ENCODE measurements at places on chromosomes 2 and 18.

DNA sequence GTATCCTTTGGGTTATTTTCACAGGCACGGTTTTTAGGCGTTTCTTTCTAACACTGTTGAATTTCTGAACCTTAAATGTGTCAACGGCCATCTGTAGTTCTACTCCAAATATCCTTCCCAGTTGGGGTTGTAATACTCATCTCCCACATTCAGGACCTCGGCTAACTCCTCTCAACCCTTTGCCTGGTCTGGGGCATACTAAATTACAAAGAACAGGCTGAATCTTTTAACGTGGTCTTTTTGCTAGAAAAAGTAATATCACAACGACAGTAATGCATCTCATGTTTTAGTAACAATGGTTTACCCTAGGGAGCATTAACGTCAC is 2.1 kb downstream of the RPRM start:
- no peak for DNase-seq

DNA sequence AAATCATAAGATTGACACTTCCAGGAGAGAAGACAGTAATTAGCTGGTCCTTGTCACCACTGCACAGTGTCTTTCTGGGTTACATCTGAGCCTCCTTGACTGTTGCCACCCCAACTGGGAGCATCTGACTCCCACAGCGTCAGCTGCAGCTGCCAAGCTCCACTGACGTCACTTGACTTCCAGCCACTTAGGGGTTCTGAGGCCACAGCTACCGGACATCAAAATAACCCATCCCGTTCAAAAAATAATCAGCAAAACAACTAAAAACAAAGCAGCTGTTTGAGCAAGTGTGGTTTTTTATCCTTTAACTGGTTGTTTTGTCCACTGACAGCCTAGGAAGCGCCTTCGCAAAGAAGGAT is 206.5 kb upstream of the AGAP1 start:
- no peak for DNase-seq

- DNase-seq, result no peak
Measured at GRCh38 chr2:197239434-197239833, 71.1 kb downstream of the ANKRD44 start.

DNA sequence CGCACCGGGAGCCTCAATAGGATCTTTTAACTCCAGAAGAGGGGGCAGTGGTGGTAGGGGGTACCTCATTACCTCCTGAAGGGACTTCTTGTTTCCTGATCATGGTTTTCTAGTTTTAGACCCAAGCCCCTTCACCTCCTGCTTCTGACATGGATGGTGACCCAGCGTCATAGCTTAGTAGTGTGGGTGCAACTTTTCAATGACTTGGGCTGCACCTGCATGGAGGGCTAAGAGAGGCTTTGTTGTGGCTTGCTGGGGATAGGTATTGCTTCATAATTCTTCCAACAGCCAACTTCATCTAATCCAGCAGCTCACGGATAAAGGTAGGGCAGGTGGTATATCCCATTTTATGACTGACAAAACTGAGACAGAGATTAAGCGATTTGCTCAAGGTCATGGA is 3.0 kb downstream of the SLC1A4 start:
- DNase-seq, result no peak

GRCh38 chr2:30626397-30626796 is 179.4 kb downstream of the LCLAT1 start:
- no peak for DNase-seq

- DNase-seq, result no peak
Measured at GRCh38 chr2:127219171-127220070, 678 bp downstream of the CYP27C1 start.

GRCh38 chr2:148861367-148861766 is 13.7 kb upstream of the KIF5C start:
- no peak for DNase-seq

DNA sequence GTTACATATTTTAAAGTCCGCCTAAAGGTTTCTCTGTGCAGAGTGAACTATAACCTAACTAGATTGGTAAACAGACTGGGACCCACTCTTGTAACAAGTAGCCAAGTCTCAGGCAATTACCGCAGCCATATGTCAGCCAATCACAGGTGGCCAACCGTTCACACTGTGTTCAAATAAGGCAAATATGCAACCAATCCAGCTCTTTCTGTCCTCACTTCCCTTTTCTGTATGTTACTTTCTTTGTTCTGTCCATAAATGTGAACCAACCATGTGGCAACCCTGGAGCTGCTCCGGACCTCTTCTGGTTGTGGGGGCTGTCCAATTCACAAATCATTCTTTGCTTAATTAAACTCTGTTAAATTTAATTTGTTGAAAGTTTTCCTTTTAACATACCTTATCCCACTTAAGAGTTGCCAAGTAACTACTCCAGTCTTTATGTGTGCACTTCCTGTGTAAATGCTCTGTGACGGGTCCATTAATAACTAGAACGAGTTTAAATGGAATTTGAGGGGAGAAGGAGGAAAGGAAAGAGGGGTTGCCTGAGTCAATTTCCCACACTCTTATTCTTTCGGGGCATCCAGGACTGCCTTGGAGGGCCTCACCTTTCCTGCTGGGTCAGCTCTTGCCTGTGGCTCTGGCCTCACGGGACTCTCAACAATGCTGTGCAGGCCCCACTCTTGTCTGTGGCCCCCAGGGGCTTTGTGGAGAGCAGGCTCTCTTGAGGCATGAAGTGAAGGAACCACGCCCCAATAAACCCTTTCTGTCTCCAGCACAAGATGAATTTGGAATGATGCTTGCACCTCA is 6.6 kb upstream of the RPL37A start:
- no peak for DNase-seq

GRCh38 chr2:226620176-226620575 is 179.4 kb downstream of the IRS1 start:
- no peak for DNase-seq

GRCh38 chr2:64641599-64641998 is 12.1 kb downstream of the SERTAD2 start:
- DNase-seq, result no peak

GRCh38 chr2:181341855-181342600 is 115.2 kb upstream of the ITGA4 start:
- DNase-seq, result no peak

GRCh38 chr2:61604433-61604832 is 66.3 kb upstream of the XPO1 start:
- DNase-seq, result no peak

DNA sequence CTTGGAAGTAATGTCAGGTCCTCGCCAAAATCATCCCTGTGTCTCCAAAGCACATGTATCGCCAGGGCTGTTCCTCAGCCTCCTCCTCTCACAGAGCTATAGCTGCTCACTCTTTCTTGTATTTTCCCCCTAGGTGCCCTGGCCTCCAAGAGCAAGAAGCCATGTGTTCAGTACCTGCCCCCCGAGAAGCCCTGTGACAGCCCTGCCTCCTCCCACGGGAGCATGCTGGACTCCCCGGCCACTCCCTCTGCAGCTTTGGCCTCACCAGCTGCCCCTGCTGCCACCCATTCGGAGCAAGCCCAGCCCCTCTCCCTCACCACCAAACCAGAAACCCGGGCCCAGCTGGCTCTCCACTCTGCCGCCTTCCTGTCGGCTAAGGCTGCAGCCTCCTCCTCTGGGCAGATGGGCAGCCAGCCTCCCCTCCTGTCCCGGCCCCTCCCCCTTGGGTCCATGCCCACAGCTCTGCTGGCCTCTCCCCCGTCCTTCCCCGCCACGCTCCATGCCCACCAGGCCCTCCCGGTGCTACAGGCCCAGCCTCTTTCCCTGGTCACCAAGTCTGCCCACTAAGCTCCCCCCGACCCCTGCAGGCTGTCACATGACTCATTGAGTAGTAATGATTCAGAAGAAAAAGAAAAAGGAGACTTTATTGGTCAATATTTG is 18.8 kb downstream of the TGOLN2 start:
- DNase-seq, result no peak

- no peak for DNase-seq
Measured at GRCh38 chr2:8409461-8410260, 272.2 kb upstream of the ID2 start.
